ENCODE measurements at places on chromosomes 16 and 17.

- DNase-seq = no peak
Measured at GRCh38 chr16:51071326-51071725, 79.7 kb downstream of the SALL1 start.

- no peak for DNase-seq
Measured at GRCh38 chr16:5015351-5015750, 18.4 kb downstream of the NAGPA start.

DNA sequence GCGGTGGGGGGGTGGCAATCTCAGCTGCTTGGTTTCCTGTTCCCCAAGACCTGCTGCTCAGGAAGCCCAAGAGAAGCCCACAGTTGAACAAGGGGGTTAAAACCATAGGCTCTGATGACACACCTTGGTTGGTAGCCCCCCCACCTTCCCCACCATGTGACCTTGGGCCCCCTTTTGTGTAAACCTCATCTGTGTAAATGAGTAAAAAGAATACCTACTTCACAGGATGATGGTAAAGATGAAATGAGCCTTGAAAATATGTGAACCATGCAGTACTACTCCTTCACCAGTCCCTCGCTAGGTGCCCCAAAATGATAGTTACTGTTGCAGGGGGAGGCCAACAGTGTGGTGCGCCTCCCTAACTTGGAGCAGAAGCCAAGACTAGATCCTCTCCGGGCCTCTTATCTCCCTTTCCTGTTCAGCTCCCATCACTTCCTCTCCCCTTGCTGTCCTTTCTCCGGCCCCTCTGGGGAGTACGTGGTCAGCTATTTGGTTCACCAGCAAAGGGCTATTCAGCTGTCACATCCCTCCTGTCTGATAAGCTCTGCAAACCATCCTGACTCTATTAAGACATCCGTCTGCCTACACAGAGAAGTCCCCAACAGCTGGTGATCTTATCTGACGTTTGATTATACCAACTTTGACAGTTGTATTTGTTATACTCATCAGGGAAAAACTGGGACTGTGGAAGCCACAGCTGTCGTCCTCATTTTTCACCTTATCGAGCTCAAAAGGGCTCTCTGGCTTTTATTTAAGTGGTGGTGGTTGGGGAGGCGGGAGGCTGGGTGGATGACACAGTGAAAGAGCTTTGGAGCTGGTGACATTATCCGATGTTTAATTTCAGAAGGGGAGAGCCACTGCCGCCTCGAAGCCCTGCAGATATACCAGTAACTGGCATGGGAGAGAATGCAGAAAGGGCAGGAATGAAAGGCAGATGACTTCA lies 19.9 kb downstream of the DCAKD start:
- no peak for DNase-seq

GRCh38 chr16:3780570-3780969 lies 63.2 kb upstream of the TRAP1 start:
- DNase-seq = no peak

DNA sequence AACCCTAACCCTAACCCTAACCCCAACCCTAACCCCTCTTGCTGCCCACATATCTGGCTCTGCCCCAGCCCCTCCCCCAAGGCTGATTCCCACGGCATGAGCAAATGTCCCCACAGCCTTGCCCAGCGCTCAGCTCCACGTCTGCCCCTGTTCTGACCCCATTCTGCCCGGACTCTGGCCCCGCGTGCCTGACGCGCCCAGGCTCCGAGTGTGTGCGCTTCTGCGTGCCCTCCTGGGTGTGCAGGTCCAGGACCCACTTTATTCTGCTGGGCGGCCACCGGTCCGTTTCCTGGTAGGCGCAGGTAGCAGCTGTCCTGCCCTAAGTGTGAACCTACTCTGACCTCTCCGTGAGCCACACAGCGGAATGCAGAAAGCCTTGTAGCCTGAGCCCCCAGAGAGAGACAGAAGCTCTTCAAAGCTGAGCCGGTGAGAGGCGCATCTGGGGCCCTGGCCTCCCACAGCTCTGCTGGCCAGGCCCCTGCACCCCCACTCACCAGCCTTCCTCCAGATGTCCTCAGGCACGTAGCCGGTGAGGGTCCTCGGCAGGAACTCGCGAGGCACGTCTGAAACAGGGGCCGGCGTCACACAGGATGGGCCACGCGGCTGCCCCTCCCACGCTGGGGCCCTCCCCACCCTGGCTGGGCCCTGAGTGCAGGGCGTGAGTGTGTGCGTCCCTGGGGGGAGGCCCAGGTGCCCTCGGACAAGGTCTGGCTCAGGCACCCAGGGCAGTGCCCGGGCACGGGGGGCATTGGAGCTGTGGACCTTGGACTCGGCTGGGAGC lies 14.0 kb upstream of the PABPN1L start:
- DNase-seq = no peak

DNA sequence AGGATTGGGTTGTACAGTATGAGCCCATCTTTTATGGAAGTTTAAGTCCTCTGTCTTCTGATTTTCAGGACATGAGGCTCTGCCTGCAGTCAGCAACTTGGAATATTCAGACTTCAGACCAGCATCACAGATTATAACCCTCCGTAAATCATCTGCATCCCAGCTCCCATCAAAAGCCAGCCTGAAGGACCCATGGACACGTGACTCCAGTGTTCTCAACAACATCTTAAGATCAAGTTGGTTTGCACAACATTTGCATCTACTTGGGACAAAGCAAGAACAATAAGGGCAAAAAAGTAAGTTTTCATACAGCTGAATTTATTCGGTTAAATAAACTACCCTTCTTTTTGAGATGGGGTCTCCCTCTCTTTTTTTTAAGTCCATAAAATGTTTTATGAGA lies 12.7 kb downstream of the TMC5 start:
- no peak for DNase-seq

DNA sequence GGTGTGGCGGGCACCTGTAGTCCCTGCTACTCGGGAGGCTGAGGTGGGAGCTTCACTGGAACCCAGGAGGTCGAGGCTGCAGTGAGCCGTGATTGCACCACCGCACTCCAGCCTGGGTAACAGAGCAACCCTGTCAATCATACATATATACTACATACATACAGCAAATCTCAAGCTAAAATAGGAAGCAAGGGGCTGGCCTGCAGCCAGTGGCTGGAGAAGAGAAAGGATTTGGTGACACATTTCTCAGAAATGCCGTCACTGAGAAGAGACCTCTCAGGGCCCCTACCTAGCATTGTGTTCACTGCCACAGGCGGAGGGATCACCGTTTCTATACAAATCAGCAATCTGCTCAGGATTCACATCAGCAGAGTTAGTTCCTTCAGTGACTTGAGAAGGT lies 16.9 kb downstream of the NARF start:
- DNase-seq = no peak

DNA sequence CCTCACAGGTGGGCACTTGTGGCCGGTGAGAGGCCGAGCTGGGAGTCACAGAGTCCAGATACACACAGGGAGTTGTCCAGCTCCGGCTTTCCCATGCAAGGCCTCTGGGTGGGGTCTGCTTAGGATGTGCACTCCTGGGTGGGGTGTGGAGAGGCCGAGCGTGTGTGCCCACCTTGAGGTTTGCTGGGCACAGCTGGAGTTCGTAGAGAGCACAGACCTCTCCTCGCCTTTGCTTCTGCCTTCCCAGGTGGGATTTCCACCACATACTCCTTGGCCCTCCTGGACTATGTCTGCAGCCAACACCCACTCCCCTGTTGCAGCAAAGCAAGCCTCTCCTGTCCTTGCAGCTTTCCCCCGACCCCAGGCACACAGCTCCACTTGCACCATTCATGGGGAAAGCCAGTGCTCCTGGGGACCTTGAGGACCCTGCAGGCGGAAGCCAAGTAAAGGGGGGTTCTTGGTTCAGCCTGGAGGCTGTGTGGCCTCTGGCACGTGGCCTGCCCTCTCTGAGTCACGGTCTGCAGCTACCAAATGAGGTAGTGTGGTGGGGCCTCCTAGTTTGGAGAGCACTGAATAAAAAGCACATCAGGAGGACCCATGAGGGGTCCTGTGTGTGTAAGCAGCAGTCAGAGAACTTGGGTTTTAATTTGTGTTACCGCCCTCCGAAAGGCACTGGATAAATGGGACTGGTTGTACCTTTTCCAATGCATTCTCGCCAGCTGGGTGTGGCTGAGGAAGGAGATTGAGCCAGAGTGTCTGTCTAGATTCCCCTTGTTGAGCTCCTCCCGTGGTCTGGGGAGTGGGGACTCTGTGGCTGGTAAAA lies 31.5 kb downstream of the MPRIP start:
- DNase-seq = no peak

DNA sequence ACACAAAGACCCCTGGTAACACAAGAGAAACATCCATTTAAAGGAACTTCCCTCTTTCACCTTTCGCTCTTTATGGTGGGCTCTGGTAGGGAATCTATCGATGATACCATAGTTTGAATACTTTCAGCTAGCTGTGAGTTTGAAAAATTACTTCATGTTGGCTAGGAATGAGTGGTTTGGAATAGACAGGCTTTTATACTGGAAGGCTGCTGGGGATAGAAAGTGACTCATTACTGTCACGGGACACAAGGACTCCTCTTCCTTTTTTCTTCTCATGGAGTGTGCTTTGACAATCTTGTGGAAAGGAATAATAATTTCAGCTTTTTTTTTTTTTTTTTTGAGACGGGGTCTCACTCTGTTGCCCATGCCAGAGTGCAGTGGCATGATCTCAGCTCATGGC lies 76.9 kb downstream of the CYB561 start:
- no peak for DNase-seq

DNA sequence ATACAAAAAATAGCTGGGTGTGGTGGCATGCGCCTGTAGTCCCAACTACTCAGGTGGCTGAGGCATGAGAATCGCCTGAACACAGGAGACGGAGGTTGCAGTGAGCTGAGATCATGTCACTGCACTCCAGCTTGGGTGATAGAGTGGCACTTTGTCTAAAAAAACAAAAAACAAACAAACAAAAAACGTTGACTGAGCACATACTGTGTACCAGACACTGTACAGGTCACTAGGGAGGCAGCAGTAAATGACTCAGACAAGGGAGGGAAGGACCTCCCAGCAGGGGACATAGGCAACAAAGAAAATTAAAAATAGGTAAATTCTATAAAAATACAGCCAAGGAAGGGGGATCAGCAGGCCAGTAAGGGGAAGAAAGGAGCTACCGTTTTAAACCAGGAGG lies 64.3 kb downstream of the SOCS1 start:
- no peak for DNase-seq

- no peak for DNase-seq
Measured at GRCh38 chr16:12323007-12323758, 346.6 kb downstream of the SNX29 start.

DNA sequence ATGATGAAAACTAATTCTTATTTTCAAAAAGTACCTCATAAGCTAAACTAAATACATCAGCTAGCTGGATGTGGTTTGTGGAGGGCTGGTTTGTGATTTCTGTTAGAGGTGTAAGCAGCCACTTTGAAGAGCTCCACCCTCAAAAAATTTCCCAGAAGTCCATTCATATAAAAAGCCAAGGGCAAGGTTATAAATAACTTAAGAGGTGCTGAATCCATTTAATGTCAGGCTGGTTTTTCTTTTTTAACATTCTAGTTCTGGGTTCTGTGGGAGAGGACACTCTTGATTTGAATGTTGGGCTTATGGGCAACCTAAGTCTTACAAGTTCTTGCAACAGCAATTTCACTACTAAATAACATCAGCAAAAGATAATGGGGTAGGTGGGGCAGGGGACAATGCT lies 3.4 kb upstream of the WIPI1 start:
- DNase-seq = peak; percentile 44

GRCh38 chr16:10878644-10879501 lies 1.9 kb downstream of the CIITA start:
- DNase-seq = peak; percentile 69

DNA sequence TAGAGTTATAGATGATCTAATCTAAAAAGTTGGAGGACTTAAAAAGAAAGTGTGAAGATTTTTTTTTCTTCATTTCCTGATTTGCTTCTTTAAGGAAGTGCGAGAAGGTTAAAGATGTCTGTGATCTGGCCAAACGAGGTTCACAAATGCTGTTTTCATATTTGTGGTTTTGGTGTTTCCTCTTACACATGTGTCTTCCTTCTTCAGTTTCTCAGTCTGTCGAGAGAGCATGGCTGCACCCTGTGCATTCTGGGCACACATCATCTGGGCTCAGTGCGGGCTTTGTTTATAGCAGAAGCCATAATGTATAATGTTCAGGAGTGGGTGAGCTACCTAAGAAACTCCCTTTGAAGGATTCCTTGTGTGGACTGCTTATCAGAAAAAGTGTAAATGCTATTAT lies 260.4 kb upstream of the TBX2 start:
- no peak for DNase-seq

- DNase-seq = no peak
Measured at GRCh38 chr17:63925615-63926014, 6.5 kb downstream of the CD79B start.

- no peak for DNase-seq
Measured at GRCh38 chr17:63775420-63775819, 1.4 kb downstream of the DDX42 start.

- no peak for DNase-seq
Measured at GRCh38 chr17:49692751-49693150, 14.9 kb upstream of the SPOP start.

DNA sequence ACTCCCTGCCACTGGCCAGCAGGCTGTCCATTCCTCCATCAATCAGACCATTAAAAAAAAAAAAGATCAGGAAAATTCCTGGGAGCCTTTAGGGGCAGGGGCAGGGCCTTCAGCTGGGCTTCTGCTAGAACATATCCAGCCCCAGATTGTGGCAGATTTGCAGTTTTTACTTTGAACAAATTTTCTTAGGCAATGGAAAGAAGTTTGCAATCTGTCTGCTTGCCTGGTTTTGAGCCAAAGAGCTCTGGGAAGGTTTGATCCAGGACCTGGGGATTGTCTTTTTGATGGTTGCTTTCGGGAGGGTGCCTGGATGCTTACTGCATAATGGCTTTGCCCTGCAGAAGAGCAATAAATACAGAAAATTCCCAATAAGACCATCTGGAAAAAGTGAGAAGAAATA lies 145.9 kb downstream of the SHISA9 start:
- DNase-seq = no peak

- DNase-seq = no peak
Measured at GRCh38 chr17:81402981-81403467, 7.8 kb downstream of the BAHCC1 start.

DNA sequence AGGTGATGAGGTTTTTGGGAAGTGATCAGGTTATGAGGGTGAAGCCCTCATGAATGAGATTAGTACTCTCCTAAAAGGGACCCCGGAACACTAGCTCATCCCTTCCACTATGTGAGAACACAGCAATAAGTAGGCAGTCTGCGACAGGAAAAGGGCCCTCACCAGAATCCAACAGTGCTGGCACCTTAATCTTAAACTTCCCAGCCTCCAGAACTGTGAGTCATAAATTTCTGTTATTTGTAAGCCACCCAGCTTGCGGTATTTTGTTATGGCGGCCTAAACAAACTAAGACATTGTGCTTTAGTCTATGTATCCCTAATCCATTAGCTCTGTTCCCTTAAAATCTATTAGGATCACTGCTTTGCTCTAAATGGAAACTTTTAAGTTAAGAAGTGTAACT lies 8.5 kb downstream of the SLFN12 start:
- no peak for DNase-seq

- DNase-seq = no peak
Measured at GRCh38 chr16:51868631-51869030, 678.3 kb downstream of the TOX3 start.

Measured in thyroid gland (tissue), 4 donors.